ENCODE measurements at places on chromosomes 3 and 15.

- DNase-seq, result no peak
Measured at GRCh38 chr15:70710714-70711113, 52.6 kb downstream of the UACA start.

DNA sequence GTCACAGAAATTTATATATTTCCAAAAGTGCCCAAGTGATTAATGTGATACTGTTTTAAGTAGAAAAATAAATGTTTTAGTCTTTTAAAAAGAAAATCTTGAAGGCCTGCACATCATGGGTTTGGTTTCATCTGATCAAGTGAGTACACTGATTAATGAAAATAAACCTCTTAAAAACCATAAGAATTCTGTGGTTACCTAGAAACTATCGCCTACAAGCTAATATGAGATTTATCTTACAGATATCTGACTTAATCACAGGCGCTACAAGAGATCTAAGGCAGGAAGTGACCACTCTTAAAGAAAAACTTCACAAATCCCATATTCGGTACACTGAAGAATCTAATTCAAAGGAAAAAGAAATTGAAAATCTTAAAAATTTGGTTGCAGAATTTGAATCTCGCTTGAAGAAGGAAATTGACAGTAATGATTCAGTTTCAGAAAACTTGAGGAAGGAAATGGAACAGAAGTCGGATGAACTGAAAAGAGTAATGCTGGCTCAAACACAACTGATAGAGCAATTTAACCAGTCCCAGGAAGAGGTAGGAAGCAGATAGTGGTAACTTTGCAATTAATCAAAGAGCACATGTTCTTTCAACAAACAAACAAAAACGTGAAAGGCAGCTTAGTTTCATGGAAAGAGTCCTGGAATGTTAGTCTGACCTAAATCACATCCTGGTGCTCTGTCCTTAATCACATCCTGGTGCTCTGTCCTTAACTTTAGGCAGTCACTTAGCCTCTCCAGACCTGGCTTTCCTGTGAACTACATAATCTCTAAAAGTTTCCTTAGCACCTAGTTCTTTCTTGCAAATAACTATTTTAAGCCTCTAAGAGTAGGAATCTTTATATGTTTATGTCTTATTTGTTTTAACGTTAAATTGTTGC lies 131.8 kb downstream of the CCNL1 start:
- DNase-seq, result no peak

GRCh38 chr3:115627180-115628074 lies 4.1 kb downstream of the GAP43 start:
- DNase-seq, result no peak

DNA sequence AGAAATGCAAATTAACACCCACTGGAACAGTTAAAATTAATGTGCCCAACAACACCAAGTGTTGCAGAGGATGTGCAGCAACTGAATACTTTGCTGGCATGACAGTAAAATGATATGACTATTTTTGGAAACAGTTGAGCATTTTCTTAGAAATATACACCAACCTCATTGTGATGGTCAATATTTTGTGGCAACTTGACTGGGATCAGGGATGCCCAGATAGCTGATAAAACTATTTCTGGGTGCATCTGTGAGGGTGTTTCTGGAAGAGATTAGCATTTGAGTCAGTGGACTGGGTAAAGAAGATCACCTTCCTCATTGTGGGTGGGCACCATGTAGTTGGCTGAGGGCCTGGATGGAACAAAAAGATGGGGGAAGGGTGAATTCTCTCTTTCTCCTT lies 57.9 kb downstream of the RPLP1 start:
- no peak for DNase-seq

DNA sequence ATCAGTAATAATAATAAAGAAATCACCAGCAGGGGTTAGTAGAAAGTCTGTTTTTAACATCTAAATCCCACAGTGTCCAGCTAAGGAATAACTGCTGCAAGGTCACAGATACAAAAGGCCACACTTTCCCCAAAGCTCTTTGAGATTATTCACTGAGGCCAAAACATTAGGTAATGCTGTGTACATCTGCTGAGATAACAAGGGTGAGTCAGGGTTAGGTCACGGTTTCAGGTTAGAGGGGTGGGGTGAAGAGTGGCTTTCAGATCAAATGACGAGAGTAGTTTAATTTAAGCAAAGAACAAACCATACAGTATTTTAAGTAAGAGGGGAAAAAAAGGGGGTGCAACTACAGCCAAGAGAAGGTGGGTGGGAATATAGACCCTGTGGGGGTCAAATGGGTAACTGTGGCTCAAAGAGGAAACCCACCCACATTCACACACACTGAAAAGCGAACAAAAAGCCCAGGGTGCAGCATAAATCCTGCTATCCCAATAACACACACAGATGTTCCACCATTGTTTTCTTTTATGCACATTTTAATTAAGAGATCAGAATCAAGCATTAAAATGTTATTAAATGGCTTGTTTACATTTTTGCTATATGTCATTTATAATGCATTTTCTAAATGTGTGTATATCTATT lies 412.9 kb downstream of the TIGIT start:
- DNase-seq, result no peak

DNA sequence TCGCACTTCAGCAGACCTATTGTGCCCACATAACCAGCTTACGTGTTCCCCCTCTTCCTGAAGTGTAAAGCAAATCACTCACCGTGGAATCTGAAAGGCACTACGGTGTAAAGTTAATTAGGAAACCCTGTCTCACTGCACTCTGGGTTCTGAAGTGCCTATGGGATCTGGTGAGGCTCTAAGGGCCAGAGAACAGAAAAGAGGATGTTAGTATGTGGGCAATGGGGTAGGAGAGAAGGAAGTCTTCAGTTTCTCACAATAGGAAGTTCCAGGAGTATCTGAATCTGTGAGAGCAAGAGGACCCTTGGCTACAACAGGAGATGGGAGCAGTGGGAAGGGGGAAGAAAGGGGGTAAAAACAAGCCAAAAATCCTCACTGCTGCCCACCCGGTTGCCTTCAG lies 71.4 kb downstream of the ITGB5 start:
- no peak for DNase-seq

GRCh38 chr3:110227991-110228390 lies 843.6 kb upstream of the NECTIN3 start:
- no peak for DNase-seq

DNA sequence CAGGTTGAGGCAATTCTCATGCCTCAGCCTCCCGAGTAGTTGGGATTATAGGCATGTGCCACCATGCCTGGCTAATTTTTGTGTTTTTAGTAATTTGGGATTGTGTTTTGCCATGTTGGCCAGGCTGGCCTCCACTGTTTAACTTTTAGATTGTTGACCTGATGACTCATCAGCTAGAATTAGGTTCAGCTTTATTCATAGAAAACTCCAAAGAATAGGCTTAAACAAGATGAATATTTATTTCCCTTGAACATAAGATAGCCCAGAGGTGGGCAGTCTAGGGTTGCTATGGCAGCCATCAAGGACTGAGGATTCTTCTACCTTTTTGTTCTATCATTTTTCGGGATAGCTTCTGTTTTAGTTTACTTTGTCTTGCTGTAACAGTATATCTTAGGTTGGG lies 99.6 kb upstream of the SELENOK start:
- no peak for DNase-seq

DNA sequence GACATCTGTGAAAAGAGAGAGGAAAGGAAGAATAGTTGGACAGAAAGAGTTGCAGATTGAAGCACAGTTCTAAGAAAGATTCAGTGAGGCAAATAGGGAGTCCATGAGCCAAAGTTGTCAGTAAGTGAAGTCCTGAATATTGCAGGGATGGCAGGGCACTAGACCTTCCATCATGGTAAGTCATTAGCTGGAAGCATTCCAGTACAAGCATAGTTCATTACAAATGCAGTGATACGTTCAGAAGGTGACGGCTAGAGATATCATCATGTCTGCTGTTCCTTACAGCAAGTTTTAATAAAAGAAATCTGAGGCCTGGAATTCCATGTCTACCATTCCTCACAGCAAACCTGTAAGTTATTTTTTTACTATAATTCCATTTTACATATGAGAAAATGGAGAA lies 720.1 kb downstream of the GBE1 start:
- no peak for DNase-seq

GRCh38 chr3:189570916-189571315 lies 60.3 kb upstream of the TP63 start:
- DNase-seq, result no peak

- DNase-seq, result no peak
Measured at GRCh38 chr3:154161806-154162205, 40.6 kb downstream of the ARHGEF26 start.

DNA sequence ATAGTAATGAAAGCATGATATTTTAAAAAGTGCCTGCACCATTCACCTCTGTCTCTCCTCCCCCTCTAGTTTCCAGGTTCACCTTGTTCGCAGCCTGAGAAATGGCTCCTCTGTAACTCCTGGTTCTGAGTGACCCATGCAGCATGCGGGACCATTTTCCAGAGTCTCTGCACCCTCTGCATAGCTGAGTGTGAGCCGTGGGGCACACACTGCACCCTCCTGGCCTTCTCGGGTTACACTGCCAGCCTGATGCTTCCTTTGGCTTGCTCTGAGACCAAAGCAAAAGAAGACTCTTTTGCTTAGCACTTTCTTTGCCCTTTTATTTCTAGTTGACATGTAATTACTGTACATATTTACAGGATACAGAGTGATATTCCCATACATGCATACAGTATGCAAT lies 287.3 kb downstream of the GABRG3 start:
- DNase-seq, result no peak

GRCh38 chr15:58511599-58511987 lies 79.8 kb downstream of the LIPC start:
- DNase-seq, result no peak

- DNase-seq, result no peak
Measured at GRCh38 chr3:148389916-148390315, 307.8 kb upstream of the AGTR1 start.

- peak; percentile 87 for DNase-seq
Measured at GRCh38 chr15:60520825-60521368, 42.0 kb upstream of the ICE2 start.

DNA sequence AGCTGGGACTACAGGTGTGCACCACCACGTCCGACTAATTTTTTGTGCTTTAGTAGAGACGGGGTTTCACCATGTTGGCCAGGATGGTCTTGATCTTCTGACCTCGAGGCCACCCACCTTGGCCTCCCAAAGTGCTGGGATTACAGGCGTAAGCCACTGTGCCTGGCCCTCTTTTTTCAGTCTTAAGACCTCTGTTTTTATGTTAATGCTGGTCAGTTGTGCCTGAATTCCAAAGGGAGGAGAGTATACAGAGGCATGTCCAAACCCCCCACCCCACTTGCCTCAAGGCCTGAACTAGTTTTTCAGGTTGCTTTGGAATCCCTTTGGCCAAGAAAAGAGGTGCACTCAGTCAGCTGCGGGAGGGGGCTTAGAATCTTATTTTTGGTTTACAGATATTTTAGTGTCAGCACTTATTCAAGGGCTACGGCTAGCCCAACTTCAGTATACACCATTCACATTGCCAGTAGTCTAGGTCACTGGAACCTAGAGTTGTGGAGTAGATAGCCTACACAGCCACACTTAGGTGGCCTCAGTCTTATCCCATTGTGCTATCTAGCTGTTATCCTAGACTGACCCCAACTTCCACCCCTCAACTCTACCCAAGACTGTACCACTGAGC lies 128.0 kb upstream of the TPM1 start:
- no peak for DNase-seq

- no peak for DNase-seq
Measured at GRCh38 chr3:299590-300301, 103.2 kb downstream of the CHL1 start.

GRCh38 chr3:187743195-187744141 lies 1.8 kb downstream of the BCL6 start:
- peak; percentile 50 for DNase-seq

Data from CD4-positive, alpha-beta T cell treated with Interleukin-6 for 4 hours (primary cell).